Skin of body (tissue), 3 donors: ENCODE measurements at places on chromosomes 13 and 19.

DNA sequence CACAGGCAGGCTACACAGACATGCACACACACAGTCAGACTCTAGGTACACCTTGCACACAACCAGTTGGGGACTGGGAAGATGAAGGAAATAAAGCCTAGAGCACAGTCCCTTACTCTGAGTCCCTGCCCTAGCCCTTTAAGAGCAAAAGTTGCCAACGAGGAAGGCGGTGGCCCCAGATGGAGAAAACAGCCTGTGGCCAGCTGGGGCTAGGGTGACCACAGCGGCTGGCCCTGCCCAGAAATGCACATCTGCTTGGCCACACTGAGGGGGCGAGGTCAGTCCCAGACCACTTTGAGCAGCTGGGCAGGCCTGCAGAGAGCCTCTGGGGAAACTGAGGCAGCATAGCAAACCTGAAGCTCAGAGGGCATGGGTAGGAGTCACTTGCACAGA lies 52.3 kb downstream of the PTPRS start:
- no peak for DNase-seq

DNA sequence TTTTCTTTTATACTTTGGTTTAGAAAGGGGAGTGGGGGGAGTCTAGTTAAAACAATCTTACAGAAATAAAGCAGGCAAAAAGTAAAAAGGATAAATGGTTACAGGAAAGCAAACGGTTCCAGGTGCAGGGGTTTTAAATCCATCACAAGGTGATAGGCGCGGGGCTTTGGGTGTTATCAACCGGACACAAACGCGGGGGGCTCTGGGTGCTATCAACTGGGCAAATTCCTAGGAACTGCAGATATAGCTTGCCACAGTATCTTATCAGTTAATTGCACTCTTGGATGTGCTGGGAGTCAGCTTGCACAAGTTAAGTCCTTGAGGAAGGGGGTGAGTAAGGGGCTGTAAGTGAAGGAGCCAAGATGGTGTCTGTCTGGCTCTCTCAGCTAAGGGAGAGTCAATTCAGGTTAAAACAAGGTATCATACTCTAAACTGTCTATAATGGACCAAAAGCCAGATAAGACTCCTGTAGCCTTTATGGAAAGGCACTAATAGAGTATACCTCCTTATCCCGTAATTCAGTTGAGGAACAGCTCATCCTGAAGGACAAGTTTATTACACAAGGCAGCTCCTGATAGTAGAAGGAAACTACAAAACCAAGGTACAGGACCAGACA lies 32.6 kb upstream of the ZSCAN5A start:
- no peak for DNase-seq

DNA sequence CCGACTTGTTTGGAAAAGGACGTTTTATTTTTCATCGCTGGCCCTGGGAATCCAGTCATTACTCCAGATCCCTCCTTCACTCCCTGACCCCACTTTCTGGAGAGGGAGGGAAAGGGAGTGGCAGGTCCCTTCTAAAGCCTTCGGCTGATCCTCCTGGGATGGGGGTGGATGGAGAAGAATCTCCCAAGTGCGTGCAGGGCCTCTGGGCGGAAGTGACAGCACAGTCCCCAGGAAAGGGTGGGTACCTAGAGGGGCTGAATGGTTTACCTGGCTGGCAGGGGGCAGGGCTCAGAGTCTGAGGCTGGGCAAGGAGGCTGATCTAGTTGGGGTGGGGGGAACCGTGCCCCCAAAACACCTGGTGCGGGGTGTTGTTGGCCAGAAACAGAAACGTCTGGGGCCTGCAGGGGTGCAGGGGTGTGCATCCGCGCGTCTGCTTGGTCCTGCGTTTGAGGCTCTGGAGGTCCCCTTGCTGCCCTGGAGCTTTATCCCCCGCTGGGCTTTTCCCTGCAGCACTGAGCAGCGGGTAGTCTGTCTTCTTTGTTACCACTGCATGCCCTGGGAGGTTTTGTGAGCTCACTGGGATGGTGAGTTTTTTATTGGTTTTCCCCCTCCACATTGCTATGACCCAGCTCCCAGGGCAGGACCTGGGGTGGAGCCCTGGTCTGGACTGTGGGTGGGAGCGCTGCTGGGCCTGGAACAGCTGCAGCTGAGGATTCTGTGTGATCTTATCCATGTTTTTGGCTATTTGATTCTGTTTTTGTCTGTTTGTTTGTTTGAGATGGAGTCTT lies 3.0 kb upstream of the ZNF628 start:
- no peak for DNase-seq

- no peak for DNase-seq
Observed at GRCh38 chr19:23769691-23770468, 11.2 kb upstream of the ZNF681 start.

DNA sequence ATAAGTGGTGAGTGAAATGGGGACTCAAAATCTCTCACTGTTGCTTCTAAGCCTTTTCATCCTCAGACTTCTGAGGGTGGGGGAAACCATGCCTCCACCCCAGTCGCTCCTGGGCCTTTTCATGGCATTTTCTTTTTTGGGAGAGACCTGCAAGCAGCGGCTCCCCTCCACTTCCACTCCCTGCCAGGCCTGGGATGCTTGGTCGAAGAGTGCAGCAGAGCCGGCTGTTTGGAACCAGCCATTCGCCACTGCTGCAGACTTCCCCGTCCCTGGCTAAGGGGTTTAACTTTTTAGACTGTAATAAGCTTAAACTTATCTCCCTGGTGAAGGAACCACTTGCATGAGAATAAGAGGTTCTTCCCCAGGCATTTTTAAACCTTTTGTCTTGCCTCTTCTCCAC lies 617.2 kb downstream of the PCDH9 start:
- DNase-seq, result no peak

- DNase-seq, result no peak
Observed at GRCh38 chr13:73223372-73223781, 164.6 kb downstream of the KLF5 start.

DNA sequence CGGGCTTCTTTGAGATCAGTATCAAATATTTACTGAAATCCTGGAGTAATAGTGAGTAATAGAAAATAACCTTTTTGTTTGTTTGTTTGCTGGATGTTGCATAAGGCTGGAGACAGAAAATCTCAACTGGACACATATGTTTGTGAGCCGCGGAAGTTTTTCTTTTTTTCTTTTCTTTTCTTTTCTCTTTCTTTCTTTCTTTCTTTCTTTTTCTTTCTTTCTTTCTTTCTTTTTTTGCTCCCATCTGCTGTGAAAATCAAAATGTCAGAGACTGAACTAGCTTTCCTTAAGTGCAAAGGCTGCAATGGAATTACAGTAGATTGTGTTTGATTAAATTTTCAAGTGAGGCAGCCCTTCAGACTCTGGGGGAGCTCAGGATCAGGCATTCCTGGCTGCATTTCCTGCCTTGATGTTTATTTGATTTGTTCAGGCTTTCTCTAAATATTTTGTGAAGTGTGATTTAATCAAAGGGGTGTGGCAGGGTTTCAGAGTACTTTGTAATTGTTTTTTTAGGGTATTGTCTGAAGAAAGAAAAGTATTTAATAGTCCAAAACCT lies 319 bp downstream of the FRY start:
- no peak for DNase-seq

DNA sequence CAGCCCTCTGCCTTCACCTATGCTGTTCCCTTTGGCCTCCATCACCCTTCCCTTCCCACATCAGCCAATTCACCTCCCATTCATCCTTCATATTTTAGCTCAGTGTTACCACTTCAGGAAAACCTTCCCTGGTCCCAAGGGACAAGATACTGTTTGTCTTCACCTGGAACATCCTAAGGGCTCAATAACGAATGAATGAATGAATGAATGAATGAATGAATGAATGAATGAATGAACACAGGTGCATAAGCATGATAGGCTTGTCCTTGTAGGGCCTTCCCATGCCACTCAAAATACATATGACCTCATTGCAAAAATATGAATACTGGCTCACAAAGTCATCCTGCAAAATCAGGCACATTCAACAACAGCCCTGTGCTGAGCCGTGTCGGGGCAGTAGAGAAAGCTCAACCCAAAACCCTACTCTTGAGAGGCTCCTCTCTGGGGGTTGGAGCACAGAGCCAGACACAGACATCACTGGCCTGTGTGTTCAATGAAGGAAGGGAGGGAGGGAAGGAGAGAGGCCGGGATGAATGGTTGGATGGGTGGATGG lies 33.7 kb upstream of the TPM4 start:
- no peak for DNase-seq

DNA sequence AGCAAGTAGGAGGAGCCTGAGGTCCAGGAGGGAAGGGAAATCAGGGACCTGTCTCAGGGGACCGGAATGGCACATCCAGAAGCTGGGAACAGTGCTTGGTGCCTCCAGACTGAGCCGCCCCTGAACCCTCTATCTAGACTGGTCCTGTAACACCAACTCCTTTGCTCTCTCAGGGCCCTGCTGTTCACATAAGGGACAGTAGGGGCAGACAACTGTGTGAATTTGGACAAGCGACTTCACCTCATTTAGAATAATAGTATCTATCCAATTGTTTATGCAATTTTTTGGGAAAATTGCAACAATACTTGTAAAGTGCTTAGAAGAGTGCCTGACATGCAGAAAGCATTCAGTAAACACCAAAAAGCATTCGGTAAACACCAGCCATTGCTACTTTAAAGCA lies 14.0 kb downstream of the SYMPK start:
- DNase-seq, result no peak

GRCh38 chr13:95642028-95642621 lies 2.4 kb downstream of the DZIP1 start:
- DNase-seq, result no peak

GRCh38 chr19:7602935-7603497 lies 7.4 kb downstream of the CAMSAP3 start:
- no peak for DNase-seq

GRCh38 chr13:70714993-70715392 lies 606.7 kb upstream of the KLHL1 start:
- DNase-seq, result no peak

GRCh38 chr19:14337510-14337909 lies 43.7 kb upstream of the ADGRE5 start:
- DNase-seq, result no peak

- DNase-seq, result no peak
Observed at GRCh38 chr19:47456721-47457474, 14.8 kb downstream of the SLC8A2 start.

GRCh38 chr19:19529783-19530422 lies 1.2 kb downstream of the YJEFN3 start:
- DNase-seq, result no peak

GRCh38 chr13:20654156-20654555 lies 49.3 kb upstream of the IL17D start:
- no peak for DNase-seq

- no peak for DNase-seq
Observed at GRCh38 chr13:33158816-33159215, 126.7 kb downstream of the STARD13 start.

DNA sequence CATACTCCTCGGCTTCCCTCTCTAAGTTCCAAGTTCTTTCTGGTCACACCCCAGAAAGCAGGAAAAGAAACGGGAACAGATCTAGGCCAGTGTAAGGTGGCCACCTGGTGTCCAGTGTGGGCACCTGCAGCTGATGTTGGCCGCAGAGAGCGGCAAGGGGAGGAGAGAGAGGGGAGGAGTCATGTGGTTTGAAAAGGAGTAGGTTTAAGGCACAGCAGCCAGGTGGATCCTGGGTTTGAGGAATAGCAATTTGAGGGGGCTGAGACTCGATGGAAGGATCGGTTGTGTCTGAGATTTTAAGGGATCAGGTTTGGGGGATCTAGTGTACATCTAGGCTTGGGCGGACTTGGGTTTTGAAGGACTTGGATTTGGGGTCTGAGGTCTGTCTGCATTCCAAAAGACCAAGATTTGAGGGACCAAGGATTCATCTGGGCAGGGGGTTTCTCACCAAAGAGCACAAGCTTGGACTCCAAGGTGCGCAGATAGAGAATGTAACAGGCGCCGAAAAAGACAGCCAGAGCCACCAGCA lies 1.2 kb downstream of the RABAC1 start:
- peak; percentile 54 for DNase-seq

- DNase-seq, result no peak
Observed at GRCh38 chr13:106440866-106441265, 94.6 kb downstream of the EFNB2 start.

GRCh38 chr19:1933244-1933643 lies 7.7 kb upstream of the CSNK1G2 start:
- DNase-seq, result no peak

DNA sequence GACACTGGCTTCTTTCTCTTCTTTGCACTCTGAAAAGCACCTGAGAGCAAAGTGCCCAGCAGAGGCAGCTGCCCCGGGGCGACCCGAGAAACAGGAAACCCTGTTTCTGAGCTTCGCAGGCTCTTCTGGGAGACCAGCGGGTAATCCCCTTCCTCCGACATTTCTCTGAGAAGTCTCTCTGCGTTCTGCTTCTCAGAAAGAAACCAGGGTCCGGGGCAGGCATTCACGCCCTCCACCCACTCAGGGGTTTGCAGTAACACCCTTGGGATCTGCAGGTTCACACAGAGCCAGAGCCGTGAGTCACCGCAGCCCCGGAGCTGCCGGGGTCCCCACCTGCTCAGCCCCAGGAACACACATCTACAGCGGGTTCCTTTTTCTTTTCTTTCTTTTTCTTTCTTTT lies 86.0 kb downstream of the GADD45B start:
- DNase-seq, result no peak

- DNase-seq, result no peak
Observed at GRCh38 chr19:17540174-17540573, 15.3 kb upstream of the COLGALT1 start.
